Thymus (tissue), 14 donors: ENCODE measurements at places on chromosomes 12 and 14.

DNA sequence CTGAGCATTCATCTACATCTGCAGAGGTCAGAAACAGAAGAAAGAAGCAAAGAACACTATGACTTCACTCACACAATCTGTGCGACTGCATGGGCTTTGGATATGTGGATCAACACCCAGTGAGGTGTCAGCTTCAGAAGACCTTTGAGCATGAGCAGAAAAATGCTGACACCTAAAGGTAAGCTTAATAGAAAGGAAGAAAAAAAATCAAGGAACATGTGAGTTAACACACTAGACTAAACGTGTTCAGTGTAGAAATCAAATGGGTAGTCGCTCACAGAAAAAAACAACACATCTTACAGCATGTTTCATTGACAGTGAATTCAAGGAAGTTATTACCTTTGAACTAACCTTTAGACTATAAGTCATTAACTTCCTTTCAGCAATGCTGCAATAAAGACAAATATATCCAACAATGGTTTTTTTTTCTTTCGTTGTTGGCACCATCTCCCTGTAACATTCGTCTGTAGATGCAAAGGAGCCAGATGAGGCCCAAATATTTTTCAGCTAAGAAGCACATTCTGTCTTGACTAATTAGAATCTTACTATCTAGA is 30.9 kb downstream of the RTRAF start:
- no peaks in the 10 kb centered on the region for H3K27me3 ChIP-seq
- no peak overlapping the region for H3K4me3 ChIP-seq
- DNase-seq, result no peak
- no peaks in the 10 kb centered on the region for H3K36me3 ChIP-seq
- peaks cover 25% of the 10 kb centered on the region for H3K4me1 ChIP-seq

DNA sequence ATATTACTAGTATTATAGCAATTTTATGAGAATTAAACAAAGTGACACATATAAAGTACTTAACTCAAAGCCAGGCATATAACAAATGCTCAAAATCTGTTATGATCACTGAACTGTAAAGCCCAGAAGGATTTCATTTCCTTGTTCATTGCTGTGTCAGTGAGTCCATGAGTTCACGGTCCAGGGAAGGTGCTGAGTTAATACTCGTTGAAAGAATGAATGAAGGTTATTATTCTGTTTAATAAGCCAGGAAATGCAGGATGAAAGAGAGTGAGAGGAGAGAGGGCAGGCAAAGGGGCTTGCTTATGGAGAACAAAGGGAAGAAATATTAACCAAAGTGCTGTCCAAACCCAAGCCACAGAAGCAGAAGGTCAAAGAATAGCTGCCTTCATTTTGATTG is 40.2 kb upstream of the NT5DC3 start:
- no peak for DNase-seq
- H3K36me3 ChIP-seq, result no peaks in the 10 kb centered on the region
- peaks cover 11% of the 10 kb centered on the region for H3K4me1 ChIP-seq
- no peak overlapping the region for H3K27ac ChIP-seq

DNA sequence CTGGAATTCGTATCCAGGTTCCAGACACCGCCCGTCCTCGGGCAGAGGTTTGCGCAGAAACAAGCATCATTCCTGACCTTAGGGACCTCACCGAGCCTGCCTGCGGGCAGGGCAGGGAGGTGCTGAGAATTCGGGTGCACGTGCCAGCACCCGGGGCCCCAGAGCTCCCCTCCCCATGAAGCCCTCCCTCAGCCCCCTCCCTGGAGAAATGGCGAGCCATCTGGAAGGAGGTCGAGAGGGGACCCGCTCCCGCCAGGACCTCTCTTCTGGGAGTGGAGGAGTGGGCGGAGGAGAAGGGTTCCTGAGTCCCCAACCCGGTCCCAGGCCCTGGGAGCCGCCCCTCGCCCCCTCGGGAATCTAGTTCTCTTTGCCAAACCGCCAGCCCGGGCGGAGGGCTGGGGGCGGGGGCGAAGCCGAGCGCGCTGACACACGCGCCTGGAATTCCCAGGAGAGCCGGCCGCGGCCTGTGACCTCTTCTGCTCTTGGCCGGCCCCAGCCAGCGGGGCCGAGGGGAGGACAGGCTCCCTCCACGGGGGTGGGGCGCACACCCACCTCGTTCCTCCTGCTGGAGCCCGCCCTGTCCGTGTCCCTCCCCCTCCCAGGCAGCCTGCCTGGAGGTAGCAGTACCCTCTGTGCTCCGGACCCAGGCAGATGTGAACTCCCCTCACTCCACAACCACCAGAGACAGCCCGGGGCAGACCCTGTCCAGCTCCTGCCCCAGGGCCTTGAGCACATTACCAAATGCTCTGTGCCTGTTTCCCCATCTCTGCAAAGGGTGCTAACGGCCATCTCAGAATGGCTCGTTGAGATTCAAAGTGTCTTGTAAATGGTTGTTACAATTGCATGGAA is 23.0 kb upstream of the GPR132 start:
- H3K4me1 ChIP-seq, result peaks cover 24% of the 10 kb centered on the region
- no peak for DNase-seq
- no peaks in the 10 kb centered on the region for H3K36me3 ChIP-seq
- no peak overlapping the region for H3K27ac ChIP-seq
- no peak overlapping the region for H3K4me3 ChIP-seq
- peaks cover 87% of the 10 kb centered on the region for H3K27me3 ChIP-seq

DNA sequence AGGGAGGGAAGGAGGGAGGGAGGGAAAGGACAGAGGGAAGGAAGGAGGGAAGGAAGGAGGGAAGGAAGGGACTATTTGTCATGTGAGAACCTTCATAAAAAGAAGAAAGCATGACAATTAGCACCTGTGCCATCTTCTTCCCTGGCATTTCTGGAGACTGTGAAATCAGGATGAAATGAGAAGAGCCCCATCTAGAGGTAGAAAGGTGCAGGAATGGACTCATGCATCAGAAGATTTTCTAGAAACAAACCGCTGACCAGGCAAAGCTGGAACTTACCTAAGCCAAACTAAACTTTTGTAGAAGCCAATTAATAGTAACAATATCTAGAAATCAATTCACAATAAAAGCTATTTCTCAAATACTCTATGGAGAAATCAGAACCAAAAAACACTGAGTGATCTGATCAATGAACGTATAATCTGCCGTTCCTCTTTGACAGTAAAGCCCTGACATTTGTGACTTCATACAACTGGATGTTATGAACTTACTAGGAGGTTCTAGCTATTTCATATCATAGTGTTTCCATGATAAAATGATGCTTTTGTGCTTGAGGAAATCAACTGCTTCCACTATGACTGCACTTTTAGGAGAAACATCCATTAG is 24.4 kb upstream of the CRACR2A start:
- no peak overlapping the region for H3K27ac ChIP-seq
- H3K4me1 ChIP-seq, result peaks cover 11% of the 10 kb centered on the region
- H3K27me3 ChIP-seq, result no peaks in the 10 kb centered on the region

DNA sequence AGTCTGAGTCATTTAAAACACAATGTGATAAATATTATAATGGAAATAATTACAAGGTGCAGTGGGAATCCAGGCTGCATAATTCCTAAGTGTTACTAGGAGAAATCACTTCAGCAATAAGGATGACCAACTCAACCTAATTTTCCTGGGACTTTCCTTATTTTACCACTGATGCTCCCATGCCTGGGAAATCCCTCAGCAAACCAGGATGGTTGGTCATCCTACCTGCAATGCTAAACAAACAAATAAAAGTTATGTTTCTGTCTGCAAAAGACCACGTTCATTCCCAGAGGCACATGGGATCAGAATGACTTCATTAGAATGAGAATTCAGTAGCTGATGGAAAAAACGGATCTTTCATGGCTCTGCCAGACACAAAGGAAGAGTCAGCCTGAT is 130.8 kb upstream of the RAP1B start:
- H3K27ac ChIP-seq, result no peak overlapping the region
- DNase-seq, result no peak
- no peaks in the 10 kb centered on the region for H3K27me3 ChIP-seq
- H3K36me3 ChIP-seq, result no peaks in the 10 kb centered on the region
- peaks cover 19% of the 10 kb centered on the region for H3K4me1 ChIP-seq

DNA sequence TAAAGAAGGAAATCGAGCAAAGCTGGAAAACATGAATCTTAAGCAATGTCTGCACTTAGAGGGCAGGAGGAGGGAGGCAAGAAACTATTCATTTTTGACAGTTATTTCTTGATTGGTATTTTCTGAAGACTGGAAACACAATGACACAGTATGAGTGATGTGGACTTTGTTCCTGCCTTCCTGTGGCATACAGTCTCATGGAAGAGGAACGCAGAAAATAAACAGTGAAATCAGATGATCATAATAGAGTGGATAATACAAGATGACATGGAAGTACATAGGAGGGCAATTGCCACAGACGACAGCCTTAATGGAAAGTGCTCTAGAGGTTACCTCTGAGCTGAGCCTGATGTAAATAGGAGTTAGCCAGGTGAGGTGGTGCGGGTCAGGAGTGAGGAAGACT is 140.4 kb upstream of the MAX start:
- H3K4me3 ChIP-seq, result no peak overlapping the region
- no peaks in the 10 kb centered on the region for H3K36me3 ChIP-seq
- H3K27me3 ChIP-seq, result no peaks in the 10 kb centered on the region
- no peak overlapping the region for H3K27ac ChIP-seq

DNA sequence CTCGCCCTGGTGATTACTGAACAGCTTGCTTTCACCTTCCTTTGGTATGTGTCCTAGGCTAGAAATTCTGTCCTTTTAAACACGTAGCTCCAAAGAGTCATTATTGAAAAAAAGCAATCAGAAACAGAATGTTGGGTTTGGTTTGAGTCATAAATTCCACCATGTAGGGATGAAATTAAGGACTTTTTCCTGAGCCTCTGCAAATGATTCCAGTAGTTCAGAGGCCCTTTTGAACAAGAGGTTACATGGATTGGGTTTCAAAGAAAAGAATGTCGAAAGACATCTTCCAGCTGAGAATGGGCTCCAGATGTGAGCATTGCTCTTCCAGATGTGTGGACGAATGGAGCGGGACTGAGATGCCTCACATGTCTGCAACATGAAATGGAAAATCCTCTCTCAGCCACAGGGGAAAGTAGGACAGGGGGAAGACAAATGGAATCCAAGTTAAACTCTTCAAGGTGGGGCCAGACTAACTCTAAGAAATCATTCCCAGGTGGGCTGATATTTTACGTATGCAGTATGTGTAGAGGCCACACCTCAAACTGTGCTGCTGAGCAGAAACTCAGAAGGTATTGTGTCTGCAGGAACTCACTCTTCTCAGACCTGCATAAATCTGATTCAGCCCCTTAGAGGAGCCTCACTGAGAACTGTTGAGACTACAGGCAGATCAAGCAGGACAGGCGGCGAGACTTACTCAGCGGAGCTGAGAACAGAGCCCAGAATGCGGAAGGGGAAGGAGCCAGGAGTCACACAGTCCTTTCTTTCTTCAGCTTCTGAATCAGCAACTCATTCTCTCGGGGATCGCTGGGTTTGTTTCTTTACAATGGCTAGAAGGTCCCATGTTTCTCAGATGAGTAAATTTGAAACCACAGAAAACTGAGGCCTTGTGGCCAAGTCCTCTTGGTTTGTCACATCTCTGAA is 23.3 kb upstream of the EMP1 start:
- H3K27ac ChIP-seq, result no peak overlapping the region
- H3K4me1 ChIP-seq, result no peaks in the 10 kb centered on the region
- no peak overlapping the region for H3K4me3 ChIP-seq
- H3K36me3 ChIP-seq, result no peaks in the 10 kb centered on the region
- H3K27me3 ChIP-seq, result no peaks in the 10 kb centered on the region
- no peak for DNase-seq

DNA sequence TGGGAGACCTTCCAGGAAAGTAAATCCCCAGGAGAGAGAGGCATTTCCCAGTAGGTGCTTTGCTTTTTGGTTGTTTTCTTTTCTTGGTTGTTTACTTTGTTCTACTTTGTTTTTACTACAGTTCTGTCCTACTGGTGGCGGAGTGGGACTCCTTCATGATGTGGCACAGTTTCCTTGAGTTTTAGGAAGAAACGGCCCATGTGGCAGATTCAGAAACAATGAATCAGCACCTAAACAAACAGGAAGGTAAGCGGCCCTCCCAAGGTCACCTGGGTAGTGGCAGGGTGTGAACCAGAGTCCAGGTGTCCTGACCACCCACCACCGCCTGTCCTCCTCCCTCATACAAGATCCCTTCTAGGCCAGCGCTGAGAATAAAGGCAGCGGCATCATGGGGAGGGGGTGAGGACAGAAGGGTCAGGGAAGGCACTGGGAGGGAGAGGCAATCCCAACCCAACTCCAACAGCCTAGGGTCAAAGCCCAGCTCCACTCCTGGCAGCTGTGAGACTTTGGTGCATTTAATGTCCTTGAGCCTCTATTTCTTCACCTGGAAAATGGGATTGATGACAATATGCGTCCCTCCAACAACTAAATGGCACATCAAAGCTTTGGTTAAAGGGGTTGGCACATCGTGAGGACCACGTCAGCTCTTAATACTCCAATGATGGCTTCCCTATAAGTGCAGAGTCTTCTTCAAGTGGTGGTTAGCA is 111.5 kb upstream of the BCL2L14 start:
- peaks cover 16% of the 10 kb centered on the region for H3K4me1 ChIP-seq
- no peaks in the 10 kb centered on the region for H3K36me3 ChIP-seq
- H3K4me3 ChIP-seq, result no peak overlapping the region
- no peaks in the 10 kb centered on the region for H3K27me3 ChIP-seq
- no peak for DNase-seq
- no peak overlapping the region for H3K27ac ChIP-seq

DNA sequence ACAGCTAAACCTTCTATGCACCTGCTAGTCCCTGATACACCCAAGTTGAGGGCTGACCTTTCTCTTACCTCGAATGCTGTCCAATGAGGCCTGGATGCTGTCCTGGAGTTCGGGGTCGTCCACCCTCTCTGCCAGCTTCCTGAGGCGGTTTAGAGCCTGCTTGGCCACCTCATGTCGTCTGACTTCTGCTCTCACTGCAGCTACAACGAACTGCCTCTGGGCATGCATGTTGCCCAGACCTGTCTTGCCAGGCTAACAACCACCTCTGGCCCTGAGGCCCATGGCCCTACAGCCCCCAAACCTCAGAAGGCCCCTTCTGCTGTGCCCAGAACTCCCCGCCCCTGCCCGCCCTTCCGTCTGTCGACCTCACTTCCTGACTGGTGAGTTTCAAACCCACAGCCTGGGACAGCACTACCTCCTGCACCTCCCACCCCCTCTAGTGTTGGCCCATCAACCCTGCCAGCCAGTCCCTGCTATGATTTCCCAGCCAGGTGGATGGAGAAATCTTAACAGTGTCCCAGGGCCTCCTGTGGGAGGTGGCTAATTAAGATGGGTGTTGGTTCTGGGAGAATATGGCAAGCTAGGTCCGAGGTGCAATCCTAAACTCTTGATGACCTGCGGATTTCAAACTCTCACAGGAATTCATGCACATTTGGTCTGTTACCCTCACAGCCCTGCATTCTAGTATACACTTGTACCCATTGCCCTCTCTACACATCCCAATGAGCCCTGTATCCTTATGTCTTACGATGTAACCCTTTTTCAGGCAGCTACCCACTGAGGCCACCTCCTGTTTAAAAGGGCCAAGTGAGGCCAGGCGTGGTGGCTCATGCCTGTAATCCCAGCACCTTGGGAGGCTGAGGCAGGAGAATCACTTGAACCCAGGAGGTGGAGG is 2.7 kb upstream of the TSPAN31 start:
- peaks cover 15% of the 10 kb centered on the region for H3K27me3 ChIP-seq
- peaks cover 34% of the 10 kb centered on the region for H3K4me1 ChIP-seq
- peak overlapping the region; percentile 82 for H3K27ac ChIP-seq
- peaks cover 16% of the 10 kb centered on the region for H3K36me3 ChIP-seq
